ENCODE measurements at places on chromosomes 6 and 20.

DNA sequence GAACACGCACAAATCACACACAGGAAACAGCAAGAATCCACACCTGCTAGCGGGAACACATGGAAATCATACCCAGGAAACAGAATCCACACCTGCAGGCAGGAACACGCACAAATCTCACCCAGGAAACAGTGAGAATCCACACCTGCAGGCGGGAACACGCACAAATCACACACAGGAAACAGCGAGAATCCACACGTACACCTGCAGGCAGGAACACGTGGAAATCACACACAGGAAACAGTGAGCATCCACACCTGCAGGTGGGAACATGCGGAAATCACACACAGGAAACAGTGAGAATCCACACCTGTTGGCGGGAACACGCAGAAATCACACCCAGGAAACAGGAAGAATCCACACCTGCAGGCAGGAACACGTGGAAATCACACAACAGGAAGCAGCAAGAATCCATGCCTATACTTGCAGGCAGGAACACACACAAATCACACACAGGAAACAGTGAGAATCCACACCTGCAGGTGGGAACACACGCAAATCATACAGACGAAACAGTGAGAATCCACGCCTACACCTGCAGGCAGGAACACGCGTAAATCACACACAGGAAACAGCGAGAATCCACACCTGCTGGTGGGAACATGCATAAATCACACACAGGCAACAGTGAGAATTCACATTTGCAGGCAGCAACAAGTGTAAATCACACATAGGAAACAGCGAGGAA, 108.6 kb downstream of the DLL1 start:
- DNase-seq: no peak

DNA sequence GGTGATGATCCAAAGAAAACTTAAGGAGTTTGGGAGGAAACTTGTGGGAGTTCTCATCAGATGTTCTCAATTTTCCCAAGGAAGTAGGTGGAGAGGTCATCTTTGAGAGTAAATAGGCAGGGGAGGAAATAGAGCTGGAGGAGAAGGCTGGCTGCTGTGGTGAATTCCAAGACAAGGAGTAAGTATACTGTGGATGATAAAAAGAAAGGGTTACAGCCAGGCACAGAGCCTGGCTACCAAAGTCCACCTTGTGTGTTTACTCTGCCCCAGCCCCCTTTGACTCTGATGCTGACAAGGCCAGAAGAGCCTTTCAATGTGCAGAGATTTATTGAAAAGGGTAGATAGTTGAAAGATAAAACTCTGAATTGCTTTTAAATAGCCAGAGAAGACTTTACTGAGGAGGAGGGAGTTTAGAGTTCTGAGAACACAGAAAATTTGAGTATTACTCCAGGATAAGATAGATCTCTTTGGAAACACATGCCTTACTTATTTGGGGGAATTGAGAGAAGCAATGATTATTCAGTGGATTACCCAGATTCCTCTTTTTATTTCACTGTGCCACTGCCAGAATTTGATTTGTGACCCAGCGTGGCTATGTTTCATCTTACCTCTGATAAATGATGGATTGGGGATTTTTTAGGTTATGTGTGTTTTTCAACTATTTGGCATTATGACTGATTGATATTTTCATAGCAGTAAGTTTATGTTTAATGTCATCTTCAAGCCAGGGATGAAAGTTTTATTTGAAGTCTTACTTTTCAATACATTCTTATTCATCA, 182.6 kb upstream of the JAG1 start:
- no peak for DNase-seq

GRCh38 chr6:84764332-84765049, at the start of gene TBX18:
TSS of gene TBX18 (minus strand) at chr6:84764598. CDS start at chr6:84764181, 417 bp downstream.
- peak; percentile 95 for DNase-seq

DNA sequence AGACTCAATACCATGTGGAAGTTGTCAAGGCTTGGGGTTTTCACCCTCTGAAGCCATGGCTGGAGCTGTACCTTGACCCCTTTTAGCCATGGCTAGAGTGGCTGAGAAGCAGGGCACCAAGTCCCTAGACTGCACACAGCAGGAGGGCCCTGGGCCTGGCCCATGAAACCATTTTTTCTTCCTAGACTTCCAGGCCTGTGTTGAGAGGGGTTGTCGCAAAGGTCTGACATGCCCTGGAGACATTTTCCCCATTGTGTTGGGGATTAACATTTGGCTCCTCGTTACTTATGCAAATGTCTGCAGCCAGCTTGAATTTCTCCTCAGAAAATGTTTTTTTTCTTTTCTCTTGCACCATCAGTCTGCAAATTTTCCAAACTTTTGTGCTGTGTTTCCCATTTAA, 196.4 kb downstream of the SLC16A10 start:
- no peak for DNase-seq

- peak; percentile 62 for DNase-seq
Observed at GRCh38 chr20:52191132-52191915, at the start of gene ZFP64. TSS of gene ZFP64 (minus strand) at chr20:52191779. CDS start at chr20:52191636, 143 bp downstream.

GRCh38 chr6:163457637-163458561, 43.4 kb downstream of the QKI start:
- DNase-seq: no peak

- DNase-seq: no peak
Observed at GRCh38 chr6:68237205-68237604, 397.9 kb upstream of the ADGRB3 start.

GRCh38 chr6:134949927-134950326, at the start of gene ALDH8A1:
TSS of gene ALDH8A1 (minus strand) at chr6:134950101. CDS start at chr6:134950053, 48 bp downstream.
- no peak for DNase-seq

DNA sequence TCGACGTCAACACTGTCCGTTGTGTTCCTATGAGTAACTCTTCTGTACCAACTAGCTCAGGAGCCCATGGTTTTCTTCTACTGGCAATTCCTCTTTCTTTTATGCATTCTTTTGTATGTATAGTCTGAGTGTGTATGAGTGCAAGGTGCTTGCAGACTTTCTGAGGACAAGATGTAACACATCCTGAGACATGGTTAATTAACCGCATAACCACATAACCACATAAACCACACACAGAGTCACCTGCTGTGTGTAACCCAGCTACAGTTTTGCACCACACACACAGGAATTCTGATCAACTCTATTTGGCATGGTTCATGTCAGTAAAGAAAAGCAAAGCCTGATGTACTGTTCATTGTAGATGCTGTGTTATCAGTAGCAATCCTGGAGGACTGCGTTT, 98.6 kb downstream of the DACT2 start:
- DNase-seq: no peak

GRCh38 chr6:109790131-109790530, 99.0 kb downstream of the FIG4 start:
- no peak for DNase-seq

GRCh38 chr6:23879816-23880215, 246.2 kb upstream of the NRSN1 start:
- DNase-seq: no peak

- DNase-seq: peak; percentile 44
Observed at GRCh38 chr6:162706232-162706631, 21.3 kb downstream of the PRKN start.

DNA sequence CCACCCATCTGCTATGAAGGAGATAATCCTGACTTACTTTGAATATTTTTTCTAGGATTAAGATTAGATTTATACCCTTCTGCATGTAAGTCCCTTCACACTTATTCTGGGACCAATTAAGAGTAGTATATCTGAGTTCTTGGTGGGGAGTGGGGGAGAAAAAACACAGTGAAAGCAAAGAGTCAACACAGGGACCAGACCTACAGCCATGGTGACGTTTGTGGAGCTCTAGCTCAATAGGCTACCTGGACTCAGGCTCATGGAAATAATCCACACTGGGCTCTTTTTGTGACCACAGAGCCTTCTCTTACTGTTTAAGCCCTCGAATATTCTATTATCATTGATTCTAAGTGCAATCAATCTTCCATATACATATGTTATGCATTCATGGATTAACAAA, 491.4 kb downstream of the LMBRD1 start:
- no peak for DNase-seq

DNA sequence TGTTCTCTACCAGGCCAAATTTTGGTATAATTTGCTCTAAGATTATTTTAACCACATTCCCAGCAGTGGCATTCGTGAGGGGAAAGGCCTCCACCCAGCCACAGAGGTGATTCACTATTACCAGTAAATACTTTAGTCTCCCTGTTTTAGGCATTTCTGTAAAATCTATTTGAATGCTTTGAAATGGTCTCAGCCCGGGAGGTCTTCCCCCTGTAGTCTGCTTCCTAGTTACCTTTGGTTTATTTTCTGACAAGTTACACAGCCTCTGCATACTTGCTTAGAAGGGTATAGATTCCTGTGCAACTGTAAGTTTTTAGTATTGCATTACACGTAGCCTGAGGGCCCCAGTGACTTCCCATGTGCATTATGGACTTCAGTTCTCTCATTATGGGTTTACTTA, 248.7 kb downstream of the C6orf118 start:
- no peak for DNase-seq

DNA sequence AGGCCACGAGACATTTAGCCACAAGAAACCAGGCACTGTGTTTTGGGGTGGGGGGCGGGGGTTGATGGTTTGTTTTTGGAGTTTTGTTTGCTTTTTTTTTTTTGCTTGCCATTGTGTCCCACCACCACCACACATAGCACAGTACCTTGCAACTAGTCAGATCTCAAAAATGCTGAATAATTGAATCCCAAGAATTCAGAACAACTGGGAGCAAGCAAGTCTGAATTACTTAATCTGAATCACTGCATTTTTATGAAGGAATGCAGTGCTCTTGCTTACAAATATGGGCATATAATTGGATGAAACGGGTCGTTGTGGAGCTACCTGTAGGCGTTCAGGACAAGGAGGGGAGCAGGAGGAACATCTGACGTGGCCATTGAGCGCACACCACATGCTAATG, 151.5 kb upstream of the CDYL start:
- no peak for DNase-seq

DNA sequence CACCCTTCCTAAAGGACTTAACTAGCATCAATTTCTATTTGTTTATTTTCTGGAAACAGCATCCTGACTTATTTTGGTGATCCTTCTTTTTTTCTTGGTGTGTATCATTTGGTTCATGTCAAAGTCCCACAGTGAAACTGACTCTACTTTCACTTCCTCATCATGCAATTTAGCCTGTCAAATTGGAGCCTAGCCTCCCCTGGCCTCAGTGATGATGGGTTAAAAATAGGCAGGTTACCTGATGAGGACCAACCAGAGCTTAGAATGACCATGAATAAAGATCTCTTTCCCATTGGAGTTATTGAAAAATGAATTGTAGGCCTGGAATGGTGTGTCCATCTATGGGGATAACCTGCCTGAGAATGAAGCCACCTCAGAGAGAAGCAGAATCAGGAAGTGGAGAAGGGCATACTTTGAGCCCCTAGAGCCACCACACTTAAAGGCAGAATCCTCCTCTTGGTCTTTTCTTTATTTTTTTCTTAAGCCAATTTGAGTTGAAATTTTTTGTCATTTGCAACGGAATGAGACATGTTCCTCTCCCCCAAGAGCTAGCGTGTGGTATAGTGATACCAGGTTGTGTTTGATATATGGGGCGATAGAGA, 105.6 kb downstream of the BTBD3 start:
- DNase-seq: no peak
